ENCODE measurements at places on chromosomes 4 and X.

GRCh38 chr4:23648854-23649596 is 240.8 kb downstream of the PPARGC1A start:
- no peak for DNase-seq

DNA sequence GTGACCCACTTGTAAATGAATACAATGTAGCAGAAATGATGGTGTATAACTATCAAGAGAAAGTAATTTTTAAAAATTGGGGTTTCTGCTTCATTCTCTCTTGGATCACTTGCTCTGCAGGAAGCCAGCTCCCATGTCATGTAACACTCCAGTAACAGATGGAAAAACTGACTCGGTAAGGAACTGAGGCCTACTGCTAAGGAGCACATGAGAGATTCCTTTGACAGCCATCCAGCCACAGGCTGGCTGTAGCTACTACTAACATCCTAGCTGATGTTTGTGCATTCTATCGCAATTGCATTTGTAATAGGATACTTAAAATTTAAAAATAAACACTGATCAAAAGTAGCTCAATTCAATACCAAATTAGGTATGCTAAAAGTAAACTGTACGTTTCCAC is 102.3 kb upstream of the MAB21L2 start:
- no peak for DNase-seq

DNA sequence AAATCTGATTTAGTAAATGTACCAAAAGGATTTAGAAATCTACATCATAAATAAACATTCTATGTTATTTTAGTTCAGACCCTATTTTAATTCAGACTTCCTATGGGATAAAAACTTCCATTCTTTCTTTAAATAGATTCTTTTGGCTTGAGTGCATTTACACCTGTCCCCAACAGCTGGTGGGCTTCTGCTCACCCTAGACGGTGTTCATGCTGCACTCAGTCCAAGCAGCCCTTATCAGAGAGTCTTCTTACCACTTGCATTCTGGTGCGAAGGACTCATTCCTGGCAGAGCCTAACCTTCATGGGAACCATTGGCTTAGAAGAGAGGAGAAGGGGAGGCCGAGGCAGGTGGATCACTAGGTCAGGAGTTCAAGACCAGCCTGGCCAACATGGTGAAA is 57.3 kb downstream of the NPNT start:
- no peak for DNase-seq

- no peak for DNase-seq
These were observed 173.1 kb downstream of the TMEM47 start for GRCh38 chrX:34483980-34484379.

DNA sequence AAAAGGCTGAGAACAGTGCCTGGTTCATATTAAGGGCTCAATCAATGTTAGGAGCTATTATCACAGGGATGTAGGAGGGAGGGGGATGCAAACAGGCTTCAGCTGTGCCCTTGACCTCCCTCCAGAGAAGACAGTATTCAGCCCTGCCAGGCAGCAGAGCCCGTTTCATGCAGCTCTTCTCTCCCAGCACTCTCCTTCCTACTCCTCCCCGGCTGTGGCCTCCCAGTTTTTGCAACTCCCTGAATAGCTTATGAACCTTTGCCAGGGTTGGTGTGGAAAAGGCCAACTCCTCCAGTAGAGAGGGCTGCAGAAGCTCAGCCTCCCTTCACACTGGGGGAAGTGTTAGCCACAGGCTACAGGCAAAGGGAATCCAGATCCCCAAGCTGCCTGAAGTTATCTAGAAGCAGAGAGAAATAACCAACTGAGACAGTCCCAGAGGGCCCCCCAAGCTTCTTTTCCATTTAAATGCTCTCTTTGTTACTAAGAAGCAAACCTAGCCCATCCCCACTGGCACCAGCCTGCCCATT is 31.7 kb upstream of the APLN start:
- DNase-seq = no peak

All from activated CD4-positive, alpha-beta T cell treated with anti-CD3 and anti-CD28 coated beads, Interleukin-2, amount 10 ng/mL, durations not matched to agents 7 days and 5 days (primary cell).